ENCODE measurements at places on chromosomes 1 and 21.

DNA sequence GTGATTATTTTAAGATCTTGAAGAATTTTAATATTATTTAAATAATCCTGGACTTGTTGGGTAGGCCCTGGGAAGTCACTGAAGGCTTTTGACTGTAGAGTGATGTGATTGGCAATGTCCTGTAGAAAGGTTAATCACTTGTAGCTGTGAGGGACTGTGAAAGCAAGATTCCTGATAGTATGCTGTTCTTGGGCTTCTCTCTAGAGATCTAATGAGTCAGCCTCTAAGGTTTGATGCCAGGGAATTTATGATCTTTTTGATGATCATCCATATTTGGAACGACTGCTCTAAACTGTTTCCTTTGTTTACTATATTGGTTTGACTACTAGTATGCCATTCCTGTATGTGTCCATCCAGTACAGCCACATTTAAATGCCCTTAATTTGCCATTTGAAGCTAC, 56.5 kb downstream of the CAMSAP2 start:
- no peak overlapping the region for H3K27ac ChIP-seq
- no peak overlapping the region for H3K4me3 ChIP-seq
- no peaks in the 10 kb centered on the region for H3K36me3 ChIP-seq

DNA sequence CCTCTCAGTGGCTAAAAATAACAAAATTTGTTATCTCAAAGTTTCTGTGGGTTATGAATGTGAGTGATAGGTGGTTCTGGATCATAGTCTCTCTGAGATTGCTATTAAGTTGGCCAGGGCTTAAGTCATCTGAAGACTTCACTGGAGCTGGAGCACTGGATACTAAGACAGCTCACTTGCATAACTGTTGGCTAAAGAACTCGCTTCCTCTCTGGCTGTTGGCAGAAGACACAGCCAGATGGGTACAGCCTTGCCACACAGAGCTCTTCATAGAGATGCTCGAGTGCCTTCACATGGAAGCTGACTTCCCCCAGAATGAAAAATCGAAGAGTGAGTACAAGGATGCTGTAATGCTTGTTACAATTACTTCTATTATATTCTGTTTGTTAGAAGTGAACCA, 333.8 kb downstream of the ZP4 start:
- no peaks in the 10 kb centered on the region for H3K4me1 ChIP-seq
- no peak for DNase-seq
- H3K27me3 ChIP-seq, result no peaks in the 10 kb centered on the region
- no peak overlapping the region for H3K4me3 ChIP-seq

- no peak for DNase-seq
- no peaks in the 10 kb centered on the region for H3K27me3 ChIP-seq
- H3K4me1 ChIP-seq, result no peaks in the 10 kb centered on the region
- no peak overlapping the region for H3K27ac ChIP-seq
- no peak overlapping the region for H3K4me3 ChIP-seq
Measured at GRCh38 chr1:216223486-216223885, 199.8 kb downstream of the USH2A start.

- DNase-seq, result peak; percentile 33
- no peak overlapping the region for H3K4me3 ChIP-seq
- H3K27me3 ChIP-seq, result peaks cover 13% of the 10 kb centered on the region
Measured at GRCh38 chr1:164786980-164787833, 228.2 kb downstream of the PBX1 start.

GRCh38 chr1:54944610-54945392, 35.6 kb upstream of the TMEM61 start:
- H3K27me3 ChIP-seq, result peaks cover 15% of the 10 kb centered on the region
- DNase-seq, result peak; percentile 49
- peaks cover 14% of the 10 kb centered on the region for H3K4me1 ChIP-seq
- no peaks in the 10 kb centered on the region for H3K36me3 ChIP-seq

DNA sequence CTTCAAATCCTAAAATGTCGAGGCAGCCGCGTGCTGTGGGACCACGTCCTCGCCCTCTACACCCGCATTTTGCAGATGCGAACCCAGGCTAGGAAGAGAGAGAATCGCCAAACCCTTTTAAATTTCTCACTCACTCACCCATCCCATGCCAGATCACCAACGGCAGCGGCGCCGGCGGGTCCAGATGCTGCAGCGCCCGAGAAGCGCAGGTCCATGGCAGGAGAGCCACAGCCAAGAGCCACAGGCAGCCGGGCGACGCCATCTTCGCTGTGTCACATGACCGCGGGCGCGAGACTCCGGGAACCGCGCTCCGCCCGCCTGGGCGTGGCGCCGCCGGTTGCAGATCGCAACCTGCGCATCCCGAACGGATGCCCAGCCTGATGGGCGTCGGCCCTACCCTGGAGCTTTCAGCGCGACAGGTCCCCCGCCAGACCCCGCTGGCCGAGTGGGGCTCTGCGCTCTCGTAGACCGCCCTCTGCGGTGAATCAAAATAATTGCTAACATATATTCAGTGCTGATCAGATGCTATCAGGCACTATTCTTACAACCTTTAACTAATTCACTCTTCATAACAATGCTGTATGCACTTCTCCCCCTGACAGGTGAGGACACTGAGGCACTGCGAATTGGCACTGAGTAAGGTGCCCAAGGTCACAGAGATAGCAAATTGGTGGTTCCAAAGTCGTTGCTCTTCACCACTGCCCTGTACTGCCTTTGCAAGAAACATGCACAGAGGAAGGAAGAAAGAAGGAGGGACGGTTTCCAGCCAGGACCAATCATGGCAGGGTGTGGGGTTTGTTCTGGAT, at the start of gene PPT1:
TSS of gene PPT1 (minus strand) at position 276 of the 806 bp plus-strand sequence. CDS start at position 262, 14 bp downstream.
- peaks cover 16% of the 10 kb centered on the region for H3K27me3 ChIP-seq
- H3K4me3 ChIP-seq, result peak within 1 kb of the TSS; percentile 94
- peaks cover 16% of the 10 kb centered on the region for H3K36me3 ChIP-seq
- DNase-seq, result peak; percentile 75
- peak within 1 kb of the TSS; percentile 98 for H3K27ac ChIP-seq

- no peak overlapping the region for H3K4me3 ChIP-seq
- H3K4me1 ChIP-seq, result no peaks in the 10 kb centered on the region
- peaks cover 60% of the 10 kb centered on the region for H3K27me3 ChIP-seq
- no peak for DNase-seq
- H3K36me3 ChIP-seq, result no peaks in the 10 kb centered on the region
Measured at GRCh38 chr1:37354876-37355650, 119.3 kb upstream of the ZC3H12A start.

- no peak for DNase-seq
- no peaks in the 10 kb centered on the region for H3K4me1 ChIP-seq
- no peaks in the 10 kb centered on the region for H3K36me3 ChIP-seq
- H3K4me3 ChIP-seq, result no peak overlapping the region
- H3K27ac ChIP-seq, result no peak overlapping the region
Measured at GRCh38 chr21:22900490-22900889, 1902.3 kb downstream of the NCAM2 start.

- H3K36me3 ChIP-seq, result no peaks in the 10 kb centered on the region
- DNase-seq, result no peak
- H3K27ac ChIP-seq, result no peak overlapping the region
- H3K4me3 ChIP-seq, result no peak overlapping the region
- no peaks in the 10 kb centered on the region for H3K27me3 ChIP-seq
Measured at GRCh38 chr1:242873661-242874060, 349.2 kb upstream of the PLD5 start.

DNA sequence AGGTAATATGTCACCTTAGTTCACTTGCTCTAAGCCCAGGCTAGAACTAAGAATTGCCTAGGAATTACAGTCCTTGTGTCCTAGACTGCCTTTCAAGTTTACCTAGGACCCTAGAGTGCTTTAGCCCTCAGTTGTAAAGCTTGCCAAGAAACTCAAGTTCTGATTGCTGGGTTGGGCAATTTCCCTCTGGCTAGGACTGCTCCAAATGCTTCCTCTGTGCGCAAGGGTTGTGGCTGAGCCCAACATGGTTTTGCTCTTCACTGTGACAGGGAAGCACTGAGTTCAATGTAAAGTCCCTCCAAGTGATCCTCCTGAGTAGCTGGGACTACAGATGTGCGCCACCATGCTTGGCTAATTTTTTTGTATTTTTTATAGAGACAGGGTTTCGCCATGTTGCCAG, 102.3 kb upstream of the NEK7 start:
- no peak overlapping the region for H3K4me3 ChIP-seq
- no peak for DNase-seq
- H3K27ac ChIP-seq, result no peak overlapping the region
- no peaks in the 10 kb centered on the region for H3K36me3 ChIP-seq
- peaks cover 7% of the 10 kb centered on the region for H3K4me1 ChIP-seq

DNA sequence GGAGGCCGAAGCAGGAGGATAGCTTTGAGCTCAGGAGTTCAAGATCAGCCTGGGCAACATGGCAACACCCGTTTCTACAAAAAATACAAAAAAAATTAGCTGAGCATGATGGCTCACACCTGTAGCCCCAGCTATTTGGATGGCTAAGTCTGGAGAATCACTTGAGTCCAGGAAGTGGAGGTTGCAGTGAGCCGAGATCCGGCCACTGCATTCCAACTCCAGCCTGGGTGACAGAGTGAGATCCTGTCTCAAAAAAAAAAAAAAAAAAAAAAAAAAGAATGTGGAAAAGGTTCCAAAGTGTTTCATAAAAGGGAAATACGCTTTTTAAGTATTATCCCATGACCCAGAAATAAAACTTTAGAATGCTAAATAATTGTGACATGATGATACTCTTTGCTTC, 8.0 kb downstream of the S1PR1 start:
- H3K27ac ChIP-seq, result peak overlapping the region; percentile 92
- H3K27me3 ChIP-seq, result no peaks in the 10 kb centered on the region
- peaks cover 53% of the 10 kb centered on the region for H3K36me3 ChIP-seq
- H3K4me1 ChIP-seq, result peaks cover 47% of the 10 kb centered on the region

DNA sequence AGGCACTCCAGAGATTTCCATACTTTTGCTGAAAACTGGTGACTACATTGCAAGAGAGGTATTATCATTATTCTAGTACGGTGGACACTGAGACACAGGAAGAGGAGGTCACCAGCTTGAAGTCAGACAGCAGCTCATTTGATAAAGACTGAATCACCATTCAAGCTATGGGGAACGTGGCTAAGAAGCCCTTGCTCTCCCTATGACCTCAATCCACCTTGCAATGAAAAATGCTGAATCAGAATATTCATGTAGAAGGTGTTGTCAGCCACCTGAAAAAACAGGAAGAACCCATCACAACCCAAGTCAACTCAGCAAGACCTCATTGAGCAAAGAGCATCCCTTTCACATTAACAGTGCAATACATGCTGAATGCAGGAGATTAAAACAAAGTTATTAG, 59.0 kb upstream of the FGGY start:
- H3K36me3 ChIP-seq, result no peaks in the 10 kb centered on the region
- no peak overlapping the region for H3K4me3 ChIP-seq
- no peaks in the 10 kb centered on the region for H3K4me1 ChIP-seq
- no peaks in the 10 kb centered on the region for H3K27me3 ChIP-seq
- no peak for DNase-seq
- no peak overlapping the region for H3K27ac ChIP-seq

DNA sequence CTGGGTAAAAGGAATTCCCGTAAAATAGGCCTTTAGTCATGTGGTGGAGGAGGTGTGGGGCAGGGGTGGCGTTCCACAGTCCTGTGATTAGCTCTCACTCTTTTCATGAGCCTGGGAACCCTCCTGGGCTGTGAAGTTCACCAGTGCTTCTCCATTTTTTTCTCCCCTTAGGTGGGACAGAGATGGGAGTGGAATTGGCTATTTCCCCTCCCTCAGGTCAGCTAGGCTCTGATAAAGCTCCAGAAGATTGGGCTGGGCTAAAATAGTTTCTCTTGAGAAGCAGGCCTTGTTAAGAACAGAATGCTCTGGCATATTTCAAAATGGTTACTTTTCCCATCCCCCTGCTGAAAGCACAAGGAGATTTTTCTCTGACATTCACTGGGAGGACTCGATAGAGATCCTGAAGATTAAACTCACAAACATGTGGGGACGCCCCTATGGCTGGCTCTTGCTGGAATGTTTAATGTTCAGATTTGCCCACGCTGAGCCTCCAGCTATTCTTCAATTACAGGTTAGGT, 33.4 kb upstream of the SLC2A1 start:
- no peaks in the 10 kb centered on the region for H3K27me3 ChIP-seq
- DNase-seq, result no peak
- H3K27ac ChIP-seq, result no peak overlapping the region
- H3K4me1 ChIP-seq, result no peaks in the 10 kb centered on the region

DNA sequence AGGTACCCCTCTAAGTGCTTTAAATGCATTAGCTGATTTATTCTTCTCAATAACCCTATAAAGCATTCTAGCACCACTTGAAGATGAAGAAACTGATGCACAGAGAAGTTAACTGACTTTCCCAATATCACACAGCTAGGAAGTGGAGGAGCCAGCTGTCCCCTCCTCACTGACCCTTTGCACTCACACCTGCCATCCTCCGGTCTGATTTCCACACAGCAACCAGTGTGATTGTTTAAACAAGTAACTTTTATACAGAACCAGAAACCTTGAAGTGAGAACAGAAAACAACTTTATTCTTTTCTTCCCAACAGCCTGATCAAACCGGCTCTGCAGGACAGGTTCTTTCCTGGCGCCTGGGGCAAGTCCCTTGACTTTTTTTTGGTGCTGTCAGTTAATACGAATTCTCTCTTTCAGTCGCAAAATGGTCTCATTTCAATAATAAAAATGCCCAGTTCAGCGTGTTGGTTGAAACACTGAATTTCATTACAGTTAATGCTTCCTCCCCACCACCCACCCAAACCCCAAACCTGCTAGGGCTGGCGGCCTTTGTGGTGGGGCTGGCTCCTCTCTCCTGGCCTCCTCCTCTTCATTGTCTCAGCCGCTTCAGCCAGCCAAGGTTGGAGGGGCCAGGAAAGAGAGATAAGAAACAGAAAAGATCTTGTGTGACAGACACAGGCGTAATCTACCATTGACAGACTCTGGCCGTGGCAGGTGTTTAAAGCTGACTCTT, 26.4 kb upstream of the EEIG2 start:
- H3K27ac ChIP-seq, result no peak overlapping the region
- peaks cover 5% of the 10 kb centered on the region for H3K4me1 ChIP-seq
- H3K4me3 ChIP-seq, result no peak overlapping the region
- DNase-seq, result no peak

DNA sequence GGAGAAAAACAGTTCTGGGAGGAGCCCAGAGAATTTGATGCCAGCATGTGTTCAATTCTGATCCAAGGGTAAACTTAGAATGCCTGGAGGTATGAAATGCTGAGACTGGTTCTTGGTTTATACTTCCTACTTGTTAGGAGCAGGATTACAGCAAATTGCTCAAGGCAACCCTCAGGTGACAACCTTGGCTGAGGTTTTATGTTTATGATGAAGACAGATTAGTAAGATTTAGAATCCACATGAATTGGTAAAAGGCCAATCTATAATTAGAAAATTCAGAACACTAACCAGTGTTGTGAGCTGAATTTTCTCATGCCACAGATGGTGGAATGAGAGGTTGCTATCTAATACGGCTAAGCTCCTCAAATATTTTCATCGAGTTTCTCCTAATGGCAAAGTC, 235.3 kb upstream of the NRIP1 start:
- H3K27ac ChIP-seq, result no peak overlapping the region
- no peak overlapping the region for H3K4me3 ChIP-seq
- DNase-seq, result no peak
- H3K36me3 ChIP-seq, result no peaks in the 10 kb centered on the region

- peaks cover 31% of the 10 kb centered on the region for H3K36me3 ChIP-seq
- no peak overlapping the region for H3K27ac ChIP-seq
- H3K4me1 ChIP-seq, result no peaks in the 10 kb centered on the region
- no peaks in the 10 kb centered on the region for H3K27me3 ChIP-seq
Measured at GRCh38 chr1:23854568-23854967, 13.5 kb downstream of the FUCA1 start.
